ENCODE measurements at places on chromosomes 12 and 14.
A peak's percentile ranks its signal among the peaks of the same experiment; 100 is the strongest.

DNA sequence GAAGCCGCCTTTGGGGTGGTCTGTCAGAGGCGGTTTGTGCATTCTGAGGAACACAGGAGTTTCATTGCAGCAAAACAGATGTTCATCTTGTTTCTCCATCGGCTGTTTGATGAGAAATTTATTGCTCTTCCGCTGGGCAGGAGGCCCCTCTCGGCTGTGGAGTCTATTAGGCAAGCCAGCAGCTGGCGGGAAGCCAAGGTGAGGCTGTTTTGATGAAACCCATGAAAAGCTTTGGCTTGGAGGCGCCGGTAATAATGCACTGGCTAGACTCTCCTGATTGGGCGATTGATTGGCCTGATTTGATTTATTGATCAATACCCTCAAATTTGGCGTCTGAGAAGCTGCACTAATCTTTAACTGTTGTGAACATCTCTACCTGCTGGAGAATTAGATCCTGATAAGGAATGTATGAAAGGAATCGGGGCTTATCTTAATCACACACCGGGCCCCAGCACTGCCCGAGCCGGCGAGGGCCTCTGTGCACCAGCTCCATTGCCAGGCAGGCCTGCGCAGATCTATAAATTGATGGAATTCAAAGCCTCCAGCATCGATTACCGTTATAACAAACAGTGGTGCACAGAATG, 187.7 kb downstream of the PHETA1 start:
- no peak for DNase-seq

- no peak for DNase-seq
Observed at GRCh38 chr12:27682534-27682933, 13.7 kb upstream of the REP15 start.

GRCh38 chr12:7835766-7836165, 36.9 kb downstream of the SLC2A14 start:
- DNase-seq: no peak

DNA sequence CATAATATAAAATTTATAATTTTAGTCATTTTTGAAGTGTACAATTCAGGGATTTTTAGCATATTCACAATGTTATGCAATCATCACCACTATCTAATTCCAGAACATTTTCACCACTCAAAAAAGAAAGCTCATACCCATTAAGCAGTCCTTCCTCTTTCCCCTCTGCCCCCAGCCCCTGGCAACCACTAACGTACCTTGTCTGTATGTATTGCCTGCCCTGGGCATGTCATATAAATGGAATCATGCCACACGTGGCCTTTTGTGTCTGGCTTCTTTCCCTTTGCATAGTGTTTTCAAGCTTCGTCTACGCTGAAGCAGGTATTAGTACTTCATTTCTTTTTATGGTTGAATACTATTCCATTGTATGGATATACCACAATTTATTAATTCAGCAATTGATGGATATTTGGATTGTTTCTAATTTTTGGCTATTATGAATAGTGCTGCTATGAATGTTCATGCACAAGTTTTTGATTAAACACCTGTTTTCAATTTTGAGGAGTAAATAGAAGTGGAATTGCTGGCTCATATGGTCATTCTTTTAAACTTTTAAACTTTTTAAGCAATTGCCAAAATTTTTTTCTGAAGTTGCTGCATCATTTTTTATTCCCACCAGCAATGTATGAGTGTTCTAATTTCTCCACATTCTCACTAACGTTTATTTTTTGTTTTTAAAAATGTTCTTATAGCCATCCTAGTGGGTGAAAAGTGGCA, 1.6 kb upstream of the SSTR1 start:
- DNase-seq: no peak

DNA sequence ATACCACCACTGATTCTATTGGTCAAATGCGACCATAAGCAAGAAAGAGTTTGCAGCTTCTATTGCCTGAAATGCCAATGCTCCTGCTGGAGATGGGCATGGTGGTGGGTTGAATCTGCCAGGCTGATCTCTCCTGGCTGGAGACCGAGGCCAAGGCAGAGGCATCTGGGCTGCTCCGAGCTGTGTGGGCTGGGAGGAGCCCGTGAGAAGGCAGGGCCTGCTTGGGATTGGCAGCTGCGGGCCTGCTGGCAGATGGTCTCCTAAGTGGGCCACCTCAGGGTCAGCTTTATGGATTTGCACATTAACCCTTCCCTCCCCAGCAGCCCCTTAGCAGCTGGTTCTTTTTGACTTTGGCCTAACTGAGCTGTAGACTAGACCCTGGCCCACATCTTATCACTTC, 25.4 kb downstream of the SRRM4 start:
- no peak for DNase-seq

DNA sequence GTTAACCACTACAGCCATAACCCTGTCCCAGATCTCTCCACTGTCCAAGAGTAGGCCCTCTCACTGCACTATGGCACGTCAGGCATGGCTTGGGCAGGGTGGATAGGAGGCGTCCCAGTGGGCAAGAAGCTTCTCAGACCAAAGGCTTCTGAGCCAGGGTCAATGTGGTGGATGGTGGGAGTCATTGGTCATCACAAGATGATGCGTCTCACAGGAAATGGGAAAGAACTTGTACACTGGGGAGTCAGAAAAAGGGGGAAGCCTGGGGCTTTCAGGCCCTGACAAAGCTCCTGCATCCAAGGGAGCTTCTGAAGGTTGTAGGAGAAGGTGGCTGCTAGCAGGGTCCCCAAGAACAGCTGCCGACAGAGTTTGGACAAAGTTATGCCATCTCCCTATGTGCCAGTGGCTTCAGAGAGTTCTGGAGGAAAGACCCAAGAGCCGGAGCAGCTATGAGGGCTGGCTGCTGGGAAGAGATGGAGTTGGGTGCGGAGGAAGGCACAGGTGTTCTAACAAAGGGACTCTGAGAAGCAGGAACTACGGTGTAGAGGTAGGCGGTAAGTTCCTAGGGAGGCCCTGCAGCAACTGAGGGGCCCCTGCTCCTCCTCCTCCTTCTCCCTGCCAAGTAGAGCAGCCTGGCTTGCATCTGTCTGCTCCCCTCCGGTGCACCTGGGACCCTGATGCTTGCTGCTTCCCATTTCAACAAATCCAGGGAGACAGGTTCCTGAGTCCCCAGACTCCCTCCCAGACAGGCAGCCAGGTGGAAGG, 81.1 kb downstream of the ARL6IP4 start:
- no peak for DNase-seq

DNA sequence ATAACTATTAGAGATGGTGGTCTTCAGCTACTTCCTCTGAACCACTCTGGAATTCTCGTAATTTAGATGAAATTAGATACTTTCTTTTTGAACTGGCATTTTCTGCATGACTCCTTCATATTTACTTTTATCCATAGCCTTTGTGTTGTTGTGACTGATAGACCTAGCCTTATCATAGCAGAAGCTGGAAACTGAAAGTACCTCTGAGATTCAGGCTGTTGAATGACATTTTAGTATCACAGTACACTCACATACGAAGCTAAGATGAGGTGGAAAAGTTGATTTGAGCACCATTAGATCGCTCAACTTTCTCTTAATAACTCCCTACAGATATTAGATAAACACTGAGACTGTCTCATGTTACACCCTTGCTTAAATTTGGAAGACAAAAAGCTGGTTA, 525.1 kb upstream of the FBXO33 start:
- DNase-seq: no peak

- DNase-seq: no peak
Observed at GRCh38 chr12:127422935-127423566, 843.9 kb upstream of the TMEM132C start.

GRCh38 chr14:101506926-101507835, 54.1 kb upstream of the DIO3 start:
- DNase-seq: no peak

GRCh38 chr12:99605-100004, 33.0 kb downstream of the IQSEC3 start:
- no peak for DNase-seq

DNA sequence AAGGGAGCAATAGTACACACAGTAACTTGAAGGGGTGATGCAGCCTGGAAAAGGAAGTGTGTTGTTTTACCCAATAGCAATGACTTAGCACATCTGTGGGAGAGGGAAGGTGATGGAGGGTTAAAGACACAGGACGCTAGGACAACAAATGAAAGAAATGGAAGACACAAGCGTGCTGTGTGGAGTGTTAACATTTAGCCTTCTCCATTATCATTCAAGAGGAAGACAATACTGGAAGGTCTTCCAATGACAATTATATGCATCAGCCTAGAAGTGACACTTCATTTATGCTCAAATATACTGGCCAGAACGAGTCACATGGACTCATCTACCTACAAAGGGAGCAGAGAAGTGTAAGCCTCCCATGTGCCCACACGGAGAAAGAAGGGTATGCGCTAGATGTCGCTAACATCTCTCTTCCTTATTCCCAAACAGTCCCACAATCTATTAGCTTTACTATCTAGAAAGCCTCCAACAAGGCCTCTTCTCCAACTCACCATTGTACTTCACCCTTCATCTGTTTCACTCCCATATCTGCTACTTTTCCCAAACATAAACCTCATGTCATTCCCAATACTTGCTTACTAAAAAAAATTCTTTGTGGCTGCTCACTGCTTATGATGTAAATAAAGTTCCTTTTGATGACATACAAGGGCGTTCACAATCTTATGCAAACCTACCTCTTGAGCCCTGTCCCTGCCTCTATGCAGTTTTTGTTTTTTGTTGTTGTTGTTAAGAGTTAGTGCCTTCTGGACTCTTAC, 20.3 kb downstream of the PPM1H start:
- DNase-seq: no peak

GRCh38 chr14:83085136-83085535, 1551.5 kb upstream of the SEL1L start:
- no peak for DNase-seq

- no peak for DNase-seq
Observed at GRCh38 chr14:75464626-75465025, 36.8 kb downstream of the JDP2 start.

- DNase-seq: no peak
Observed at GRCh38 chr14:75645056-75645455, 15.6 kb downstream of the ERG28 start.

GRCh38 chr12:69105101-69105962, 134.0 kb upstream of the CPSF6 start:
- DNase-seq: no peak

DNA sequence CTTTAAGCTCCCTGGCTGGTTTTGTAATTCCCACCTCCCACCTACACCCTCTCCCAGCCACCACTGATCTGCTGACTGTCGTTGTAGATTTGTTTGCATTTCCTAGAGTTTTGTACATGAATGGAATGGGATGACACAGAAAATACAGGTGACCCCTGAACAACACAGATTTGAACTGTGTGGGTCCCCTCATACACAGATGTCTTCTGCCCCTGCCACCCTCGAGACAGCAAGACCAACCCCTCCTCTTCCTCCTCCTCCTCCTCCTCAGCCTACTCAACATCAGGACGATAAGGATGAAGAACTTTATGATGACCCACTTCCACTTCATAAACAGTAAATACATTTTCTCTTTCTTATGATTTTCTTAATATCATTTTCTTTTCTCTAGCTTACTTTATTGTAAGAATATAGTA, 28.8 kb downstream of the SYNE3 start:
- no peak for DNase-seq

GRCh38 chr14:88195676-88196075, 127.4 kb downstream of the KCNK10 start:
- no peak for DNase-seq

DNA sequence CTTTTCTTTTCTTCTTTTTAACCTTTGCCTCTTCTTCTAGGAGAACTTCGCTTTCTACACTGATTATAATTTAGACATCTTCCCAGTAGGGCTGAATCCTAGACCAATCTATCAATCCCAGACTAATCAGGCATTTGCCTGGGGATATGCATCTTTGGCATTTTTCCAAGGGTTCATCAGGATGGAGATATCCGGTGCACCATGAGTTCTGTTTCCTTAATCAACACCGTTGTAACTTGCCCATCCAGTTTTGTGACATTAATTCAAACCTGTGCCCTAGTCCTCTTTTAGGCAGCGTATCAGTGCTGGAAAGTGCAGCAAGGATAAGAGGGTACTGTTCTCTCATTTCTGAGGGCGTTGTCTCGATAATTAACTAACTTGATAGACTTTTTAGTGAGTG, 617 bp upstream of the MGP start:
- DNase-seq: no peak

- no peak for DNase-seq
Observed at GRCh38 chr12:89575374-89575773, 49.5 kb upstream of the POC1B start.

DNA sequence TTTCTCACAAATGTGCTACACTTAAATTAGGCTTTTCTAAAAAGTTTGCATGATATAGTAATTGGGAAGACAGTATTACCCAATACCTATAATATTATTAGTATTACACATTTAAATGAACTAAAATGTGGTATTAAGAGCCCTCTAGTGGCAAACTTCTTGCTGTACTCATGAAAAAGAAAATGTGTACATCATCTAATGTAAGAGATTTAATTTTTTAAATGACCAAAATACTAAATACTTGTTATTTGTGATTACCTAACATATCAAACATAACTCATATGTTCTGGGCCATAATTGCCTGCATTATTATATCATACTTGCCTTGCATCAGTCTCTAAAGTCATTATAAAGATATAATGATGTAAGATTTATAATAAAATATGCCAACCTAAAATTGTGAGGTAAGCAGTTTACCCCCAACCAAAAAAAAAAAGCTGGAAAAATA, 64.2 kb downstream of the DNAI7 start:
- DNase-seq: no peak

DNA sequence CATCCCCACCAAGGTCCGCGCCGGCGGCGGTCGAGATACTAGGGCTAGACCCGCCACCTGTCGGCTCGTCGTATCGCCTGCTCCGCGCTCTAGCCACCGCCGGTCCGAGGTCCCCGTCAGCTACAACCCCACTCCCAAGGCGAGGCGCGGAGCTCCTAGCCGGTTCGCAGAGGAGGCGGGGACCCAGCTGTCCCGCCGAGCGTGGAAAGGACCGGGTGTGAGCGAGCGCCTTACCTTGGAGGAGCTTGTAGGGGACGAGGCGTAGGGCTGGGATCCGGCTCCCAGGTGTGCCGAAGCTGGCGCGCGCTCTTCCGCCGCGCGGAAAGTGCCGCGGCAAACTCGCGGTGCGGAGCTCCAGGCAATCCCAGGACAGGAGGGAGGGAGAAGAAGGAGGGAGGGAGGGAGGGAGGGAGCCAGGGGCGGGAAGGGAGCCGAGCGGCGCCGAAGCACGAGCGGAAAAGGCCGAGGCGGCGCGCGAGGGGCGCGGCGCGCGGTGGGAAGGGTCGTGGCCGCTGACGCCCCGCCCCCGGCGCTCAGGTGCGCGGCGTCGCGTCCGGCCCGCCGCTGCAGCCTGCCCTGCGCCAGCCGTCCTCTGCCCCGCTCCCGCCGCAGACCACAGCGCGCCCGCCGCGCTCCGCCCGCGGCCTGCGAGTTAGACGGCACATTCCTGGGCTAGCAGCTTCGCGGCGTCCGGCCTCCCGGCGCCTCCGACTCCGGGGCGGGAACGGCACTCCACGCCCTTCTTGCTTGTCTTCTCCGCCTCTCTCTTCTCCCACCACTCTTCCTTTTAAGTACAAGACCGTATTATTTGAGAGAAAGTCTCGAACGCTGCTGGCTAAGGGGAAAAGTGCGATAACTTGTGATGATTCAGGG, at the start of gene PAWR:
Gene PAWR (minus strand): TSS at position 327 of the 873 bp plus-strand sequence. CDS start 720 bp downstream, outside the sequence.
- DNase-seq: peak; percentile 21
